ENCODE measurements at places on chromosomes 11 and 22.
A peak's percentile ranks its signal among the peaks of the same experiment; 100 is the strongest.

DNA sequence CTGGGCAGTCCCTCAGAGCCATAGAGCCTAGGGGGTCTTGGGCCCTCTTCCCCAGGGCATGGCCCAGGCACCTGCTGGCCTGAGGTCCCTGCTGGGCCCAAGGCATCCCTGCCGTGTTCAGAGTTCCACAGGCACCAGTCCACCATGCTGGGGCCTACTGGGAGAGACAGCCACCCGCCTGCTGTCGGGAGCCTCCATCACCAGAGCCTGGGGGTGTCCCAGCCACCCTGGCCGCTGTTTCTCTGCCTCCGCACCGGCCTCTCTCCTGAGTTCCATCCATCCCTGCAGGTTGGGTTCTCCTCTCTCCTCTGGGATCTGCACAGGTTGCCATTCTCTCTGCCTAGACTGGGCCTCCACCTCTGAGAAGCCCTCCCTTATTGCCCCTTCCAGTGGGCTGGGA, 68.6 kb downstream of the KCNQ1 start:
- no peak for DNase-seq

DNA sequence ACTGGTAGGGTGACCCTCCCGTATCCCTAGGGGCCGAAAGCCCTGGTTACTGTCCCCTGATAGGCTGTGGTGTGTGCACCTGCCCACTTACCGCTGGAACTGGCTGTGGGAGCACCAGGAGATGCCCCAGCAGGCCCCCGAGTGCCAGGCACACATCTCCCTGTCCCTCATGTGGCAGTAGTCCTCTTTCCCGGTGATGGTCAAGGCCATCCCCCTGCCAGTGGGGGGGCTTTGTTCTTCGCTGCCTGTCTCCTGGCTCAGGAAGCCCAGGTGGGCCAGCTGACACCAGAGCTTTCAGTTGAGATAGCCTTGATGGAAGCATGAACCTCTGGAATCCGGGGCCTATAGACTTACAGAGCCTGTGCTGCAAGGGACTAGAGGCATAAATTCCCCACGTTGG, 100.5 kb downstream of the MPPED1 start:
- no peak for DNase-seq

- DNase-seq: no peak
These were observed 63.1 kb downstream of the MTNR1B start for GRCh38 chr11:93032580-93032979.

GRCh38 chr22:31233001-31233400, 20.9 kb downstream of the LIMK2 start:
- no peak for DNase-seq

- DNase-seq: no peak
These were observed 726 bp downstream of the ST3GAL4 start for GRCh38 chr11:126355926-126356897.

DNA sequence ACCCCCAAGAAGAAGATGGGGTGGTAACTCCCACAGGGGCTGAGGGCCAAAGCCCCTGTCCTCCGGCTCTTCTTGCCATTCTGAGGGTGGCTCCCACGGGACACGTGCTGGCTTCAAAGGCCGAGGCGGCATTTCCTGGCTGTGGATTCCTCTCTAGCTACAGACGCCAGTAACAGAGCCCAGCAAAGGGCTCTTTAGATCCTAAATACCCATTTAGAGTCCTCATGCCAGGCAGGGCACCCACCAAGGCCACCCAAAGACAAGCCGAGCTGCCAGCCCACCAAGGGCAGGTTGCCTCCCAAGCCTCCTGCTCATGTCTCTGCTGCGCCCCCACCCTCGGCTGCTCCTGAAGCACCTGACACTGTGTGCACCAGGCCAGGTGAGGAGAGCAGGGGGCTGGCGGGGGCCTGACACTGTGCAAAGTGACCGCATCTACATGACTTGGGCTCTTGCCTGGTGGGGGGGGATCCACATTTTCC, 5.7 kb downstream of the LRFN4 start:
- DNase-seq: no peak

DNA sequence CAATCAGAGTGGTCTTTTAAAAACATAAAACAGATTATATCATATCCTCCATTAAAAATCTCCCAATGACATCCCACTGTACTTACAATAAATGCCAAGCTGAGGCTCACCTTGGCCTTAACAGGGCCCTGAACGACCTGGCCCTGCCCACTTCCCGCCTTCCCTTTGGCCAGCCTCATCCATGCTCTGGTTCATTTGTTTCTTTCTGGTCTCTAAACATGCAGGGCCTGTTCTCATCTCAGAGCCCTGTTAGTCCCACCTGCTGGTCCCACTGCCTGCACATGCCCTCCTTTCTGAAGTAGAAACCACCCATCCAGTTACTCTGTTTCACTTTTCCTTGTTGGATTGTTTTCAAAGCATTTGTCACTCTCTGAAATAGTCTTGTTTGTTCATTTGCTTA, 227.4 kb downstream of the INSC start:
- no peak for DNase-seq

GRCh38 chr22:22548317-22548716, 10.7 kb downstream of the PRAME start:
- DNase-seq: no peak

DNA sequence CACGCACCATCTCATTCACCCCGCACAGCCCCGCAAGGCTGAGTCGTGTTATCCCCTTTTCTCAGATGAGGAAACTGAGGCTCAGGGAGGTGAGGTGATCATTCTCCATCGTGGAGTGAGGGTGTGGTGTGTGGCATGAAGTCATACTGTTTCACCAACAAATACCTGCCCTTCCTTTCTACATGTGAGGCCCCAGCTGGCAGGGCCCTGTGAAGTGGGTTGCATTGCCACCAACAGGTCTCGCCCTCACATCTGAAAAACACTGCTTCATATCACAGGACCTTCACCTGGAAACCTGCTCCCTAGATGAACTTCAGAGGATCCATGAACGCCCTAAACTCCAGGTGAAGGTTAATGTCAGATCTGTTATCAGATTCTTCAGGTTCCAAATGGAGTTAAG, 4.3 kb downstream of the SSTR3 start:
- DNase-seq: no peak

DNA sequence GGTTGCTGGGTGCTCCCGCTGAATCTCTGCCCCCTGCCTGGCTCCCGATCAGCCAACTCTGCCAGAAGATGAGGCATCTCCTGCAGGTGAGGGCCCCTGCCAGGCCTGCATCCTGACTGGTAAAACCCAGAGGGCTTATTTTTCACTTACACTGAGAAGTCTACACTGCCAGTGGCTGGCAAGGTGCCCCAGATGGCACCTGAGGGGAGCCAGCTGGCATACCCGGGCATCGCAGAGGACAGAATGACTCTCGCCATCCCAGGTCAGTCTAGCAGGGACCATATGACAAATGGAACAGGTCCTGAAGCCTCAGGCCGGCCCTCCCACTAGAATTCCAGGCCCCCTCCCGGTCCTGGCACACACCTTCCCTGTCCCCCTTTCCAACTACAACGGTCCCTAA, 30.9 kb downstream of the MACROD1 start:
- no peak for DNase-seq

DNA sequence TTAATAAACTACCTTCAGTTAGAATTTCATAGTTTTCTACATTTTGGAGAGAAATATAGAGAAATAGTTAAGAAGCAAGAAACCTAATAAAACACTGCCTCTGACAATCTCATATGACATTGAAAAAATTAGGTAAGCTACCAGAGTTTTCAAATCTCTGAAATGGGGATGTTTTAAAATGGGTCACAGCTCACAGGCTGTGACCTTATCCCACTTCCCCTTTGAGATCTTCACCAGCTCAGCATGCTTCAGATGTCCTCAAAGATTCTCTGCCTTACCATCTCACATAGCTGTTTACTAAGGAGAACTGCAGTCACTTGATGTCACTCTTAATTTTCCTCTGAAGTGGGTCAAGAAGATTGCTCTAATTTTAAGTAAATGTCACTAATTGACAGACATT, 717.8 kb downstream of the JRKL start:
- DNase-seq: no peak

- no peak for DNase-seq
These were observed 13.5 kb downstream of the ZBED5 start for GRCh38 chr11:10844356-10844755.

DNA sequence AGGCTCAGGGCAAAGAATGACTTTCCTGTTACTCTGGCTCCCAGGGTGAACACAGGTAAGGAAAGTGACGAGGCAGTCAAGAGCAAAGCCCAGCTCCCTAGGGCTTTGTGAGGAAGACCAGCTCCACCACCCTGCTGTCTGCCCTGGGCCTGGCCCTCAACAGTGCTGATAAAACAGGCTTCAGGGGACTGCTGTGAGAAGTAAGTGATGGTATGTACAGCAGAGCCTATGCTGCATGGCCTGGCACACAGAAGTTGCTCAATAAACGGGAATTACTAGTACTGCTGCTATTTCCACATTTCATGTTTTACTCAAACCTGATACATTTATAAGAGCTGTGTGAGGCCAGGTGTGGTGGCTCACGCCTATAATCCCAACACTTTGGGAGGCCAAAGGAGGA, 50.3 kb downstream of the MICAL3 start:
- DNase-seq: no peak

DNA sequence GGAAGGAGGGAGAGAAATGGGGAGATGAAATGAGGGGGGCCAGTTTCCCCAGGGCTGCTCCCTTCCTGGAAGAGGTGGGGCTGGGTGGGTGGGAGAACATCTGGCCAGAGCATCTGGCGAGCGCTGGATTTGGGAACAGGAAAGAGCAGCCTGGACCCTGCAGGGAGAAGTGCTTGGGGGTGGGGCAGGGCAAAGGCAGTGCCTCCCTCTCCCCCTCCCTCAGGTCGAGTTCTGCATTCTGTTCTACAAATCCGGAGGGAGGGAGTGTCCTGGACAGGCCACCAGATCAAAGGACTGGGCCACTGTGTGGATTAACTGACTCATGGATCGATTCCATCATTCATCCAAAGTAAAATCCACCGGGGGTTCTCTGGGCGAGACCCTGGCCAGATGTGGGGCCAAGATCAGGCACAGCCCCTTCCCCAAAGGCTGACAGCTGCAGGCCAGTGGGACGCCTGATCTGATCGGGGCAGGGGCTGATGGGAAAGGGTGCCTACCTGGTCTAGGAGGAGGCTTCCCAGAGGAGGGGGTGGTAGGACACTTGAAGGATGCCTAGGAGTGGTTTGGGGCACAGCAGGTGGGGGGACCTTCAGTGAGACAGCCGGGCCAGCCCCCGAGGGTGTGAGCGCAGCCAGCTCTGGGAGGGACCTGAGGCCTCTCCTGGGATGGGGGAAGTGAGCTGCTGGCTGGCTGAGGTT, 57.5 kb downstream of the CACNA1I start:
- no peak for DNase-seq

DNA sequence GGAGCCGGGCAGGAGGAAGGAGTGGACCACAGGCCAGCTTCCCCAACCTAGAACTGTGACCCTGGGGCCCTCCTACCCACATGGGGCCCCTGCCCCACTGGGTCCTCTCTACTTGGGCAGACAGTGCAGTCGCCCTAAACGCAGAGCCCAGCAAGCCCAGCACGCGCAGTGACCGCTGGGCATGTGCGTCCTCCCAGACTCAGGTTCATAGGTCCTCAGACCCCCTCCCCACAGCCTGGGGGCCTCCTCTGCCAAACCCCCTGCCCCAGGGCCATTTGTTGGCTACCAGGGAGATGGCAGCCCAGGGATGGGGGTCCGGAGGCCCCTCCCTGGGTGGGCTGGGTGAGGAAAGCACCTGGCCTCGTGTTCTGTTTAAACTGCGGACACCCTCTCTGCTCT, 23.9 kb downstream of the RTN4R start:
- no peak for DNase-seq

GRCh38 chr11:117144477-117145392, 648 bp downstream of the PAFAH1B2 start:
- DNase-seq: peak; percentile 3

DNA sequence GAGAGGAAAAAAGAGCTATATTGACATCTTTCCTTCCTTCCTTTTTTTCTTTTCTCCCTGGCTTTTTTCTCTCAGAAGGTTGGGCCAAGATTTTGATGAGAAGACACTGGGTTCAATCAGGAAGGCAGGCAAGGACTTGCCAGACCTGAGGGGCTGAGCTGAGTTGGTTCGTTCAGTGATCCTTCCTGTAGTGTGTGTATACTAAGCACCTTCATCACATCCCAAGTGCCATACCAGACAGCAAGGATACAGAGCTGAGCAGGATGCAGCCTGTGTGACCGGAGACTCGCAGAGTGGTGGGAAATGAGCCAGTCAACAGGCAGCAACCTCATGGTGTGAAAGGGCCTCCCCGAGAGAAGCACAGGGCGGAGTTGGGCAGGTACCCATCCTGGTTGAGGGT, 95.5 kb downstream of the SPON1 start:
- DNase-seq: no peak

- DNase-seq: no peak
These were observed 2.0 kb downstream of the INS start for GRCh38 chr11:2158966-2159365.

GRCh38 chr22:27809226-27809603, 7.7 kb upstream of the MN1 start:
- DNase-seq: no peak

DNA sequence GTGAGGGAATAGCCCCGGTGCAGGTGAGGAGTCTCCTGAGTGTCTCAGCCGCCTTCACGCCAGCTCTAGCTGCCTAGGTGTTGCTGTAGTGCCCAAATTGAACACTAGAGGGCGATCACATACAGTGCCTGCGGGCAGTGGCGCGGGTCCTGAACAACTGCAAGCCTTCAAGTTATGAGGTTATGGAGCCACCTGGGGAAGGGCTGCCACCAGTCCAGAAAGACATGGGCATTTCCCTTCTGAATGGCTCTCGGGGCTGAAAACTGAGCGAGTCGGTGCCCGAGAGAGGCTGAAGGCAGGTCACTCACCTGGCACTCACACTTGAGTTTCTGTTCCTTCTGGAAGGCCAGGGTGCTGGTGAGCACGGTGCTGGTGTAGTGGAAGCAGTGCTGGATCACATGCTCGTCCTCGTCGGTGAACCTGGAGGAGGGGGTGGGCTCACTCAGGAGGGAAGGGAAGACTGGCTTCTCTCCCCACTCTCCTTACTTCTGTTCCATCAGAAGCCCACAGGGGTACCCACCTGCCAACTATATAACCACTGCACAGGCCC, 88.4 kb downstream of the PDE2A start:
- peak; percentile 18 for DNase-seq

- DNase-seq: no peak
These were observed 13.8 kb upstream of the OR10V1 start for GRCh38 chr11:59727426-59727825.

DNA sequence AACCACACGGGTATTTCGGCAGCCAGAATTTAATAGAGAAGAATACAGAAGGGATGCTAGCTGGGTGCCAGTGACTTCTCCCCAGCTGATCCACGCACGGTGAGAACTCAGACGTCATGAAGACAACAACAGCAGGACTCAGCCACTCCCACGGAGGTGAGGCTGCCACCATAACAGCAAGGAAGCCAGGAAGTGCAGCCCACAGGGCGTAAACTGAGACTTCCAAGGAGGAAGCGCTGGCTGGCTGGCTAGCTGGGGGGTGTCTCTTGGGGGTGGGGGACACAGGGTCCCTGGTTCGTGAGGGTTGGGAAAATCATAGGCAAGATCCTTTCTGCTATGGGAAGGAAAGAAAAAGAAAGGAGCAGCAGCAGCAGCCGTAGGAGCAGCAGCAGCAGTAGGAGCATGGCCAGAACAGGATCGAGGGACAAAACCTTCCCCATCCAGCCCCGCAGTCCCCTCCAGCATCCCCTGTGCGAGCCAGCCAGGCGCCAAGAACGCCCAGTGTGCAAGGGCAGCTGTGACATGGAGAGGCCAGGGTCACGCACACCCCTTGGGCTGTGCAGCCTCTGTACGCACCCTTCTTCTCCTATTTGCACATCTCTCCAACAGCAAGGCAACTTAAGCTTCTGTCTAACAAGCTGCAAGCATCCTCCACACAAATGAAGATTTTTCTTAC, 49.6 kb upstream of the SHANK2 start:
- DNase-seq: no peak

GRCh38 chr11:62757846-62758788, 3.3 kb upstream of the POLR2G start:
- DNase-seq: no peak

Data from stimulated activated CD4-positive, alpha-beta T cell treated with anti-CD3 and anti-CD28 coated beads, Interleukin-1b, Interleukin-23, amount 100 ng/mL, for 1 hour (primary cell).